ENCODE measurements at places on chromosomes 5 and 9.

- no peak for DNase-seq
Measured at GRCh38 chr5:123743990-123744583, 232.1 kb downstream of the CSNK1G3 start.

- no peak for DNase-seq
Measured at GRCh38 chr9:90287567-90288274, 354.9 kb downstream of the DIRAS2 start.

- DNase-seq, result peak; percentile 56
Measured at GRCh38 chr9:97632248-97632984, 752 bp downstream of the TSTD2 start.

GRCh38 chr5:54438620-54439389, 16.7 kb upstream of the HSPB3 start:
- no peak for DNase-seq

DNA sequence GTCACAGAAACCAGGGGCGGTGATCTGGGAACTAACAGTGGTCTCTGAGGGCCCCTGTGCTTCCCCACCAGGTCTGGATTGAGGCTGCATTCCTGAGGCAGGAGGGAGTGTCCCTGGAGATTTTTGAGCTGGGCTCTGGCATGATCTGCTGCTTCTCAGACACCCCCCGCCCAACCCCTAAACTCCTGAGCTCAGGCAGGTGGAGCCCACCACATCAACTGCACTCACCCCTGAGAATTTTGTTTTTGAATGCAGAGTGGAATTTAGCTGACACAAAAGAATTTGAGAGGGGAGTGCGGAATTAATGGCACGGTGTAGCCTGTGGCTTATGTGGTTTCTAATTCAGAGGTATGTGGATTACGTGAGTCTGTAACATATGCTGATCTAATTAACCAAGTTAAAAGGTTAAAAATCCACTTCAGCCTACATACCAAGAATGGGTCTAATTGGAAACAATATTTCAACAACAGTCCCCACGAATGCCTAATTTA, 23.9 kb upstream of the CTSL start:
- DNase-seq, result no peak

- DNase-seq, result no peak
Measured at GRCh38 chr9:70801181-70801829, 320.1 kb downstream of the TRPM3 start.

GRCh38 chr5:125093776-125094175, 347.3 kb upstream of the ZNF608 start:
- no peak for DNase-seq

DNA sequence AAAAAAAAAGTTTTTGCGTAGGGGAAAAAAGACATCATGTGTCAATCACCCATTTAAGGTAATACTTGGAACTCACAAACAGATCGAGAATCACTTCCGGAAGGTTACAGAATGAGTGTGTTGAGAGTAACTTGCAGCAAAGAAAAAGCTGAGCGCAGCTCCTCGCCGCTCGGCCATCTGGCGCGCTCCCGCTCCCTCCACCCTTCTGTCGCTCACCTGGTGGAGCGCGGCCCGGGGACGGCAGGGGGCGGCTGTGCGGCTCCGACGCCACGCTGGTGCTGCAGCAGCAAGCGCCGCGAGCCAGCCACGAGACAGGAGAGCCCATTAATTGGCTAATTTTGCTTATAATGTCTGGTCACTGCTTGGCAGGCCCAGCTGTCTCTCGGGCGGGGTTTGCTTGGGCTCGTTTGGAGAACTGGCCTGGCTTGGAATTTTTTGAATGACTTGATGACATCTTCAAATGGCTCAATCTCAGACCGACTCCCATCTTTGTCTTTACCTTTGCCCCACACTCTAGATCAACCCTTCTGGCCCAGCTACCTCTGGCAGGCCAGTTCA, 601.8 kb downstream of the CCDC171 start:
- DNase-seq, result peak; percentile 60

DNA sequence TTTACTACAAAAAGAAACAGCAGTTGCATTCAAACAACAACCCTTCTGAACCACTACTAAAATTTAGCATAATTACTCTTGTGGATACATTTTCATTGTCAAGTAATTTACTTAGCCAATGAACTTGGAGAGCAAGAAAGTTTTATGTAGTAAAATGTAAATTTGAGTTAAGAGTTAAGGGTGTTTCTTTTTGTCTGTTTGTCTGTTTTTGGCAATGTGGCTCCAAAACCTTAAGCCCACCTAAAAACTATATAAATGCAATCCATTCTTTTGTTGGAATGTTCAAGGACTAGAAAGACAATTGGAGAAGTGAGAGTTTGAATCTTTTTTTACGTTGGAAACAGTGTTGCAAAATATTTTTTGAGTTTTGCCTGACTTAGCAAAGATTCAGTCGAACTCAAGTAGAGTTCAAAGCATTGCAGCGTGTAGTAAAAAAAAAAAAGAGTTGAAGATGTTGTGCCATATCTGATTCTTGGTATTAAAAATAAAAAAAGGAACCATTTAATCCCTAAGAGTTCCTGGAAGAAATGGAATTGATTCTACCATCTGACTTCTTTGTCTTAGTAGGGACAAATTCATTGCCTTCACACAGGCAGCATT, 867 bp downstream of the SYK start:
- no peak for DNase-seq

Data from body of pancreas (tissue), 4 donors.